T-helper 1 cell (primary cell): ENCODE measurements at places on chromosomes 16 and 17.

DNA sequence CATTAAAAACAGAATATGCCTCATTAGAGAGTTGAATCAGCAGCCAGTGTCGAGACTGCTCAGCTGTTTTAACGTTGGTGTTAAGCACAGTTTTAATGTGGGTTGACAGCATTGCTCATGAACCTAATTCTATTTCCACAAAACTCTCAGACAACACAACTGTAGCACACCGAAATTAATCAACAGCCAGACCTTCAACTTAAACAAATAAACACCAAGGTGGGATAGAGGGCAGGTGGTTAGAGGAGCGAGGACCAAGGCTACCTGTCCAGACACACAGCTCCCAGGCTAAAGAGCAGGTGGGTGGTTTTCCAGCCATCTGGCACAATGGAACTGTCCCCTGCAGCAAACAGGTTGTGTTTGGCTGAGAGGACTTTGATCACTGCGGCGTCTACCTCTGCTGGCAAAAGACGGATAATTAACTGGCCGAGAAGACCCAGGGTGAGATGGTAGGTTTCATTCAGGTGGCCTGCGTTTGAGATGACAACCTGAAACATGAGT lies 69.6 kb upstream of the ATP2A3 start:
- DNase-seq = no peak

GRCh38 chr17:35243561-35244340 lies 879 bp downstream of the SLFN5 start:
- DNase-seq = peak; percentile 30

DNA sequence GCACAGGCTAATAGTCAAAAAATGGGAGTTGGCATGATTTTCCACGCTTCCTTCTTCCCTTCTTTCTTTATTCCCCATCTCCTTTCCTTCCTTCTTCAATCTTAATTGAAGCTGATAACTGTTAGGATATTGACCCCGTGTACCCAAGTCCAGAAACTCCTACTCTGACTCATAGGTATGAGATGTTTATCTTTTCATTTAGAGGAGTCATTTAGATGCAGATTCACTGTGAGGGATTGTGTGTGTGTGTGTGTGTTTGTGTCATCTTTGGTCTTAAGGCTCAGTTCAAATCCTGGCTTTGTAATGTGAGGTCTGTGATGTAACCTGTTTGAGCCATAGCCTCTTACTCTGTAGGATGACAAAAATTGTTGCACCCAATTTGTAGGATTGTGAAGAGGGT lies 332.0 kb upstream of the MAF start:
- DNase-seq = no peak

GRCh38 chr16:58417600-58417999 lies 25.3 kb downstream of the GINS3 start:
- no peak for DNase-seq

DNA sequence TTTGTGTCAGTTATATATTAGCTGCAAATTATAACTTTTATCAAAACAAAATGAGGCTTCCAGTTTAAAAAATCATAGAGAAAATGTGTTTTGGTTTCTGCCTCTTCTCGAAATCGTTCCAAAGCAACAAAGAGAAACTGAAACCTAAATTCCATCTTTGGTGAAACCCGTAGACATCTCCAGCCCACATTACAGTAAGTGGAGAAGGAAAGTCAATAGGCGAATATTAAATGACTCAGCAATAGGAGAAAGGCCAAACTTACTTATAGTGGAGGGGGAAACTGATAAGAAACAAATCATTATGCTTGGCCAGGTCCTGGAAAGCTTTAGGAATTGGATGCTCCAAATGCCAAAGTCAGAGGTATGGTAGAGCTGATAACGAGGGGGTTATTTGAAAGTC lies 103.0 kb upstream of the SHISA6 start:
- no peak for DNase-seq

- no peak for DNase-seq
These were observed 11.2 kb downstream of the CD300LB start for GRCh38 chr17:74520016-74520434.
